ENCODE measurements at places on chromosomes 5 and 9. TPM values are rescaled to one million over a fixed set of nuclear protein-coding genes. Genes with fewer than 3 reads are reported as not detected.

ADRB2 gene
- 0.79 TPM for total RNA-seq

GFI1B gene
- total RNA-seq, result not detected

FRMPD1 gene
- total RNA-seq, result 0.03 TPM

AK8 gene
- total RNA-seq, result 1.4 TPM

APBA1 gene
- 0.11 TPM for total RNA-seq

PCDHA4 gene
- 1.5 TPM for total RNA-seq

Measured in A549 treated with CORT108297 at 1 μM for 4 hours (cell line).